Umbilical cord (tissue), 2 donors: ENCODE measurements at places on chromosomes 5 and 9.

- peak; percentile 53 for DNase-seq
These were observed 1152.9 kb upstream of the CDH6 start for GRCh38 chr5:30040488-30041118.

GRCh38 chr9:129414377-129414992 is 206.4 kb downstream of the C9orf50 start:
- peak; percentile 69 for DNase-seq

- DNase-seq = no peak
These were observed 720 bp downstream of the NOTCH1 start for GRCh38 chr9:136544964-136545691.

GRCh38 chr9:135615666-135616618 is 23.4 kb downstream of the GLT6D1 start:
- DNase-seq = no peak

- DNase-seq = peak; percentile 29
These were observed 63.4 kb downstream of the ANKRD33B start for GRCh38 chr5:10627160-10627701.

DNA sequence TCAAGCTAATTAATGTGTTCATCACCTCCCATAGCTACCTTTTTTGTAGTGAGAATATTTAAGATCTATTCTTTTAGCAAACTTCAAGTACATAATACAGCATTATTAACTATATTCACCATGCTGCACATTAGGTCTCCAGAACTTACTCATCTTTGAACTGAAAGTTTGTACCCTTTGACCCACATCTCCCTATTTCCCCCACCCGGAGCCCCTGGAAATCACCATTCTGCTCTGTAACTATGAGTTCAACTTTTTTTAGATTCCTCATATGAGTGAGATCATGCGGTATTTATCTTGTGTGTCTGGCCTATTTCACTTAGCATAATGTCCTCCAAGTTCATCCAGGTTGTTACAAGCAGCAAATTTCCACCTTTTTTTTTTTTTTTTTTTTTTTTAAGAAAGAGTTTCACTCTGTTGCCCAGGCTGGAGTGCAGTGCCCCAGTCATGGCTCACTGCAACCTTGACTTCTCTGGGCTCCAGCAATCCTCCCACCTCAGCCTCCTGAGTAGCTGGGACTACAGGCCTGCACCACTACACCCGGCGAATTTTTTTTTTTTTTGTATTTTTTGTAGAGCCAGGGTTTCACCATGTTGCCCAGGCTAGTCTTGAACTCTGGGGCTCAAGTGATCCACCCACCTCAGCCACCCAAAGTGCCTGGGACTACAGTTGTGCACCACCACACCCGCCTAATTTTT is 100.4 kb upstream of the SAP30L start:
- peak; percentile 79 for DNase-seq

DNA sequence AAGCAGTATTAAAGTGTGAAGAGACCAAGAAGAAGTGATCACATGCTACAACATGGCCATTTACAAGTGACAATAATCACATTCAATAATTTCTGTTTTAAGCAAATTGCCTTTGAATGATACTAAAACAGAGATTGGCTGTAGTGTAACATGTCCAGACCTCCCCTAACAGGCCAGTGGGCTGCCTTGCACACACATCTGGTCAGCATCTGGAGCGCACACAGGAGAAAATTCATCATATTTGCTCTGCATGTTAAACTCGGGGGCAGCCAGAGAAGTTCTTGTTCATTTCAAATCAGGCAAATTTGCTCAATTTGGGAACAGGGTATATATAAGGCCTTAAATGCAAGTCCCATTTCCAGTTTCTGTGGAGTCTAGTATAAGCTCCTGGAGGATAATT is 111.1 kb upstream of the FBXL7 start:
- peak; percentile 31 for DNase-seq

DNA sequence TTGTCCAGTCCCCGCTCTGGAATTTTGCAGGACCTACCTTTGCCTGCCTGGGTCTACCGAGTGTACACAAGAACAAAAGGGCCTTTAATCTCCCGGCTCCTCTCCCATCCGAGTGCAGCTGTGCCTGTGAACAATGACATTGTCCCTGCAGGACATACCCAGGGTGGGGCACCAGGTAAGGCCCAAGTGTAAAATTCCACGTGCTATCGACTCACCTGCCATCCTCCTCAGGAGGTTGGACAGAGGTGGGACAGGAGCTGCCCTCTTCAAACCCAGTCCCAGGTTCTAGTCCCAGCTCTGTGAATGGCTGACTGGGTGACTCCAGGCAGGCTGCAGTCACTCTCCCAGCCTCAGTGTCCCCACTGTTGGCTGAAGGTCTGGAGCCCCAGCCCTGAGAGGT is 159.6 kb upstream of the ALDH1B1 start:
- no peak for DNase-seq

DNA sequence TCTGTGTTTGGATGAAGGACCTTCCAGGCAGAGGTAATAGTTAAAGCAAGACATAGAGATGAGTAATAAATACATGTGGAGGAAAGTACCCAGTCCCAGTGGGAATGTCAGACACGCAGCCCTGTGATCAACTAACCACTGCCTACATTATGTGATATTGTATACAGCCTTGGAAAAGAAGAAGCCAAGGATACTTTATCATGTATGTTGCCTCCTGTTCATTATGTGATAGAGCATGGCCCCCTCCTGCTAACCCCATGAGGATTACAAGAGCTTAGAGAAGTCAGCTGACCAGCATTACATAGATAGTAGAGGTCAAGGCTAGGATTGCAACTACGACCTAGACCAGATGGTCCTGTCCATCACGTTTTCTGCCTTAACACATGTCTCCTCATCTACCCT is 497.0 kb upstream of the TNC start:
- DNase-seq = no peak

DNA sequence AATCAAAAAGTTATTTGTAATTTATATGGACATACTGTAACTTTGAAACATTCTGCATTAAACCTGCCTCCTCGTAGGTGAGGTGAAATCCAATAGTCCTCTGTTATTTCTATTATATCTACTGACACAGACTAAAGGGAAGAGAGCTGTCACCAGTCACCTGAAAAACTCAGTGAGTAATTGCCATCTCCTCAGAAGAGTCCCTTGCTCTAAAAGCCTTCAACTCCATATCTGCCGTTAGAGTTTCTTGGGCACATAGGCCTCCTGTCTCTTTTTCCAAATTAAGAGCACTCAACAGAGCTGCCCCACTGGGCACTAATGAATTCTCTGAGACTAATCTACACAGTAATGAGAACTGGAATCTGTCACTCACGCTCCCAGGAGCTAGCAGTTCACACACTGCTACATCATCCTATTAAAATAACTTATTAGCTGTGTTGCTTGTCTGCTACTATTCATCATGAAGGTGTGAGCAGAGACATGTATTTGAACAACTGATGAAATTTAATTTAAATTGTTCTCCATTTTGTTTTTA is 67.3 kb upstream of the VCAN start:
- DNase-seq = no peak

GRCh38 chr5:143918961-143919360 is 107.0 kb downstream of the HMHB1 start:
- no peak for DNase-seq

DNA sequence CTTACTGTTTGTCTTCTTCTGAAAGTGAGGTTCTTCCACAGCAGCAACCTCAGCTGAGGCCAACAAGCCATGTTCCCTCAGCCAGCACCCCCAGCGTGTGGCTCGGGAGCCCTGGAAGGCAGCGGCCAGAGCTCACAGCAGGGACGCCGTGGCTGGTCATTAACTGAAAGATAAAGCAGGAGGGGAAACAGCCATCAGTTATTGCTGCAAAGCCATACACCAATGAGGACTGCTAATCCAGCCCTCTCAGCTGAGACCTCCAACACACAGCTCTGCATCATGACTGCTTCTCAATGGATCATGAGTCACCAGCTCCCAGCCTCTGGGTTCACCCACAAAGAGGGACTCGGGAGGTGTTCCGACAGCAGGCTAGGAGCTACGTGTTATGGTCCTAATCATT is 24.3 kb downstream of the ABCA1 start:
- no peak for DNase-seq

- no peak for DNase-seq
These were observed 42.9 kb downstream of the RIC1 start for GRCh38 chr9:5671711-5672353.

GRCh38 chr5:145699846-145700245 is 135.3 kb downstream of the PRELID2 start:
- no peak for DNase-seq

DNA sequence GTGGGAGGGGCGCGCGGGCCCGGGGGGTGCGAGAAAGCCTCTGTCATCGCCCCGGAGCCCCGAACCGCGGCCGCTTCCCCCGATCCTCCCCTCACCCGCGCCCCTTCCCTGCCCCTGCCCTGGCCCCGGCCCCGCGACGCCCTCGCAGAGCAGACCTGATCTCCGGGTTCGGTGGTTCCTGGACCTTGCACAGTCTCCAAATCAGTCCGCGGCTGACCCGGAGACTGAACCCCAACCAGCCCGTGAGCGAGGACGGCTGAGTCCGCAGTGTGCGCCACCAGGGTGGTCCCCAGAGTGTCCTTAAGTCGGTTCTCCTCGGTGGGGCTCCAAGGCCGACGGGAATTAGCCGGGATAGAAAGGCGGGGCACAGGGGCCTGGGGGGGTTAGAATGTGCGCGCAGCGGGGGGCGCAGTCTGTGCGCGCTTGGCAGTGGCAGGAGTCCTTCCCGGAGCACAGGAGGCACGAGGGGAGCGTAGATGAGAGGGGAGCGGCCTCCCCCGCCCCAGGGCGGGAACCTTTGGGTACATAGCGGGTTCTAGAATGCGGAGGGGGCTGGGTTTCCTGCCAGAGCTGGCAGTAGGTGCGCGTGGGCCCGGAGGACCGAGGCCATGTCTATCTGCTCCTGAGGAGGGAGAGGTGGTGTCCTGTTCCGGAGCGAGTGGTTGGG is 779 bp downstream of the PKN3 start:
- peak; percentile 26 for DNase-seq

DNA sequence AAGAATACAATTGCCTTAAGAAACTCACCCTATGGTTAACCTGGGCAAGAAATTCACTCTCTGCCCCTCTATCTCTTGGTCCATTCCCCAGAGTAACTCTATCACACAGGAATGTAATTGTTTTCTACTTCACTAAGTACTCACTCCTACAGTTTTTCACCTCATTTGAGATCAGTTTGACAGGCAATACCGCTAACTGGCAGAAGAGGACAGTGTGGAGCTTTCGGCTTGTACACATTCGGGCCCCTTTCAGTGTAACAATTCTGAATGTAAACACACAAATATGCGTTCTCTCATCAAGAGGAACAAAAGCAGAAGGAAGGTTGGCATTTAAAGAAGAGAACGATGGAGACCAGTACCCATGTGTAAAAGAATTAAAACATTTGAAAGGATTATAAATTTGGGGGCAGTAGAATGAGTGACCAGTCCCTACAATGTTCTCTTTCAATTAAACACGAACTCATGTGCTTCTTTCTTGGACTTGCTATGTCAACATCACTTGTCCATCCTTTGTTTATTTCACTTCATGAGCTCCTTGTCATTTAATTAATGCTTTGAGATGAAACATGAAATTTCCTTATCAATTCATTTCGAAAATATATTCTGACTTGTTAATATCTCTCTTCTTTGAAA is 188.5 kb upstream of the GRAMD2B start:
- no peak for DNase-seq

DNA sequence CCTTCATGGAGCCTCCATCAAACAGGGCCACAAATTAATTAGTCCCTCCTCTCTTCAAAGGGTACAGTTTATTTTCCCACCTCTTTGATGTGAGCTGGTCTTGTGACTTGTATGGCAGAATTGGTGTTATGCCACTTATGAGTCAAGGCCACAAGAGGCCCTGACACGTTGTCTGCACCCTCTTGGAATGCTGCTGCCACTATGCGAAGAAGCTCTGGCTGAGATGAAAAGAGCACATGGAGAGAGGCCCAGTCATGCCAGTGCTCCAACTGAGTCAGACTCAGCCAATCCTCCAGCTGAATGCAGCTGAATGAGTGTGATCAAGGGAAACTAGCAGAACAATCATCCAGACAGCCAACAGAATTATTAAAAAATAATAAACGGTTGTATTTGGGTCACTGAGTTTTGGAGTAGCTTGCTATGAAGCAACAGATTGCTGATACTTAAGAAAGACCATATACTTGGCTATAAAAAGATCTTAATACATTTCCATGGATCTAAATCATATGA is 128.3 kb downstream of the MARCHF11 start:
- no peak for DNase-seq

GRCh38 chr5:81301271-81302015 is at the start of gene ZCCHC9:
Gene ZCCHC9, plus strand, starts transcription at chr5:81301587. Its CDS starts 3,171 bp downstream, at chr5:81304758.
- peak; percentile 97 for DNase-seq

DNA sequence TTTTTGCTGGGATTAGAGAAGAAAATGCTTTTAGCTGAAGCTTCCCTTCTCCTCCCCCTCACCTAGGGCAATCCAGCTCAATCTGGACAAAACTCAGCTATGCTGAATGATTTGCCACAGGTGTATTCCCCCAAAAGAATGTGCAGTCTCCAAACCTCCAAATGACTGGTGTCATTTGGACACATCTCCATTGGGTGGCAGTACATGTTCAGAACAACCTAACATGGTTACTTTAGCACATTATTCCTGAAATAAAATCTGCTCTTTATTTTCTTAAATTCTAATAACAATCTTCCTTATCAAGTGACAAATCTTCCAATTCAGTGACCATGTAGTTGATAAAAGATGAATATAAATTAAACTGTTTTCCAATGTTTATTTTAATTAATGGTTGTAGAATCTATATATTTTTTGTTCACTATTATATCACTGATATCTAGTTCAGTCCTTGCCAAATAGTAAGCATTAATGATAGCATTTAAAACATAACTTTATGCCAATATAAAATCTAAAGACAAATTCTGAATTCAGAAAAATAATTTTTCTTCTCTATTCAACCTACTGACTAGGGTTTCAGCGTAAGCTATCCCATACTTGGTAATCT is 61.3 kb upstream of the MOCS2 start:
- peak; percentile 30 for DNase-seq

DNA sequence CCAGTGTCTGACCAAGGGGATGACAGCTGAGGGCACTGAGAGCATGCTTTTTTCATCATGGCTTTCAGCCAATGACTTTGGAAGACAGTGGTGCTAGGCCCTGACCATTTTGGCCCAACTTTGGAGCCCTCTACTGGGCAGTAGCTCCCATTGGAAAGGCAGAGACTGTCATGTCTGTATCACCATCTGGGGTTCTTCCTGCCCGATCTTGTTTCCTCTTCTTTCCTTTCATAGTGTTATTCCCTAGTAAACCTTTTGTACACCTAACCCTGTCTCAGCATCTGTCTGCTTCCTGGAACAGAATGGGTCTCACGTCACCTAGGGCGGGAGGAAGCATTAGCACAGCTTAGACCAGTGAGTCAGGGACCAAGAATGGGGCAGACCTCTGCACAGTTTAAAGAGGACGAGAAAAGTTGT is 97.4 kb upstream of the MAST4 start:
- no peak for DNase-seq

DNA sequence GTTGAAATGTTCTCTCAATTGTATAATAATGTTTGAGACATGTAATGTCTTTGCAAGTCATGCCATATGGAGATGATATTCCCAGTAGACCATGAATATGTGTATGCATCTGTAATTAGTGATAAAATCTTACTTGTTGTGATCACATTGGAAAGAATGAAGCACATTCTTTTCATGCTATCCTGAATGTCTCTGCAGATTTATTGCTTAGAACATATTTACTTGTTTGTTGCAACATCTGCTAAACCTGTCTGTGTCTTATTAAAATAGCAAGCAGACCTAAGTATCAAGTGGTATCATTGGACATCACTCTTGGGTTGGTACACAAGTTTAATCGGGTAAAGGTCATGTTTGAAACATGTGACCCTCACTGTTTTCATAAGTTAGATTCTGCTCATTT is 265.5 kb upstream of the CD180 start:
- DNase-seq = no peak

GRCh38 chr5:140339636-140340035 is 6.8 kb downstream of the HBEGF start:
- no peak for DNase-seq
